ENCODE measurements at places on chromosomes 1 and 21.

DNA sequence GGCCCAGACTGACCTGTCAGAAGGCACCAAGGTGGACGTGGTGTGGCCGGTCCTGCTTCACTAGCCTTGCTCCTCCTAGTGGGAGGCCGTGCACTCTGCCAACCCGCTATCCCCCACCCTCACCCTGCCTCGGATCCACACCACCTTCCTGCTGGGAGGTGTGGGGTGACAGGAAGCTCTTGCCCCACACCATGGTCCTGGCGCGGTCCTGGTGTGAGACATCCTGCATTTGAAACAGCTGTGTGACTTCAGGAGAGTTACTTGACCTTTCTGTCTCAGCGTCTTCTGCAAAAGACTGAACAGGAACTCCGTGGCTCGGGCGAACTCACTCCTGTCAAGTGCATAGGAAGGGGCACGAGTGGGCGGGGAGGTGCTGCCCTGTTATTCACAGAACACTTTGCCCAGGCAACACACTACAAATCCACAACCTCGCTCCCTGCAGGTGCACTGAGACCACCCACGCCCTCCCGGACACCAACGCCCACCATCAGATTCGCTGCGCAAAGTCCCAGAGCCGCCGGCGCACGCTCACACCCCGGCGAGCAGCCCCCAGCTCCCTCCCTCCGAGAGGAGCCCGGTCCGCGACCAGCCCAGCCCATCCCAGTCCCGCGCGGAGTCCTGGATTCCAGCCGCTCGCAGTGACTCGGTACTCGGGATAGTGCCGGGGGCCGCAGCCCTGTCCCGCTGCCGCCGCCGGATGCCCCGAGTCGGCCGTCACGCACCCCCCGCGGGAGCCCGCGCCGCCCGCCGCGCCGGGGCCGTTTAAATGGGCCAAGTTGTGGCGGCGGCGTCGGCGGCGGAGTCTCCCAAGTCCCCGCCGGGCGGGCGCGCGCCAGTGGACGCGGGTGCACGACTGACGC is at the start of gene SAMD11:
Gene SAMD11, plus strand, starts transcription at position 793 of the 860 bp plus-strand sequence. CDS start 509 bp downstream, outside the sequence.
- peak; percentile 63 for DNase-seq

GRCh38 chr1:201518071-201518470 is 11.1 kb upstream of the CSRP1 start:
- DNase-seq, result no peak

DNA sequence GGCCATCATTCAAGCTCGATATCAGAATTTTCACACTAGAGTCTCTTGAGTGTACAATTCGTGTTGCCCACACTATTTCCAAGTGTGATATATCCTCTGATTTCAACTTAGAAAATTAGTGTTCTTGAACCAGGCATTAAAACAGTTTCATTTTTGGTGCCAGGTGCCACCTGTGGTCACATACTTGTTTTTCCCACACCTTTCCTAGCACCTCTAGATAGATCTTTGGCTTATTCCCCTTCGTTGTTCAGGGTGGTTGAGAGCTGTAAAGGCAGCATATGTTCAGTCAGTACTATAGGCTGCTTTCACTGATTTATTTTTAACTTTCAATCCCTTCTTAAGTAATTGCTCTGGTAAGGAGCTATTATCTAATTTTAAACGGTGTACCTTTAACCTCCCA is 131.1 kb downstream of the NEK7 start:
- no peak for DNase-seq

DNA sequence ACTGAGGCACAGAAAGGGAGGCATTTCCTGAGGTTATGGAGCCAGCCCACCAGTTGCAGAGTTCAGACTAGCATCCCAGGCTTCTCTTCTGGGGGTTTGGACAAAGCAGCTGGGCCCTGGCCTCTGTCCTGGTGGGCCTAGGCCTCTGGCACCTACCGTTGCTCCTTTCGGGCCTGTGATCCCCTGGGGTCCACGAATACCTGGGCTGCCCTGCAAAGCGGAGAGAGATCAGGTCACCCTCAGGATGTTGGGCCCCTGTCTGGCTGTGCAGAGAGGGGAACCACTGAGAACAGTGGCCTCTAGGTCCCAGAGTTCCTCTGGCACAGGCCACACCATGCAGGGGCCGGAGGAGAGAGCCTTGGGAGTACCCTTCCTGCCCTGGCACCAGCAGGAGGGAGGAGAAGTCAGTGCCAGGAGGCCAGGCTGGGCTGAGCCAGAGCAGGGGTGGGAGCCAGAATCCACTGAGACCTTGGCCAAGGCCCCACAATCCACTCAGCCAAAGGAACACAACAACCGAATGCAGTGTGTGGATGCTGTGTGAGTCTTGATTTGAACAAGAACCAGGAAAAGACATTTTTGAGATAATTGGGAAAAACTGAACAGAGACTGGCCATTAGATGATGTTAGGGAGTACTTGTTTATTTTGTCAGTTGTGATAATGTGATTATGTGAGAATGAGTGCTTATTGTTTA is 8.9 kb downstream of the COL9A2 start:
- no peak for DNase-seq

- DNase-seq, result no peak
Measured at GRCh38 chr1:212485913-212486618, 53.3 kb downstream of the NENF start.
